Posterior vena cava (tissue), 2 donors: ENCODE measurements at places on chromosomes 6 and 20. TPM values are rescaled to one million over a fixed set of nuclear protein-coding genes. Genes with fewer than 3 reads are reported as not detected.
A peak's percentile ranks its signal among the peaks of the same experiment; 100 is the strongest.

DNA sequence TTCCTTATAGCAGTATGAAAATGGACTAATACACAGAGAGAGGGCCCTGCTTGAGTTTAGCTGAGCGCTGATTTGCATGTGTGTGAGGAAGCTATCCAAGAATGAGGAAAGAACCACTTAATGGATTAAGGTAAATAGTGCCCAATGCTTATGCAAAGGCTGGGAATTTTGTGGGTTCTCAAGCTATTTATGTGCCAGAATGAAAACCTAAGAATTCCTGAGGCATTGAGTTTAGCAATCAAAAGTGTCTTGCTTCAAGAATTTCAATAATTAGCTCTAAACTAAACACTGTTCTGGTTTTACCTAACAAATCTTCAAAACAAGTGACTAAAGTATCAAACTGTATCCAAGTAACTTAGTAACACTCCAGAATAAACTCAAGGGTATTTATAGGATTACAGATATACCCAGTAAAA lies 7.0 kb upstream of the OR14J1 start:
- no peak for DNase-seq

COL9A3 gene
- 1.0 TPM for total RNA-seq

DNA sequence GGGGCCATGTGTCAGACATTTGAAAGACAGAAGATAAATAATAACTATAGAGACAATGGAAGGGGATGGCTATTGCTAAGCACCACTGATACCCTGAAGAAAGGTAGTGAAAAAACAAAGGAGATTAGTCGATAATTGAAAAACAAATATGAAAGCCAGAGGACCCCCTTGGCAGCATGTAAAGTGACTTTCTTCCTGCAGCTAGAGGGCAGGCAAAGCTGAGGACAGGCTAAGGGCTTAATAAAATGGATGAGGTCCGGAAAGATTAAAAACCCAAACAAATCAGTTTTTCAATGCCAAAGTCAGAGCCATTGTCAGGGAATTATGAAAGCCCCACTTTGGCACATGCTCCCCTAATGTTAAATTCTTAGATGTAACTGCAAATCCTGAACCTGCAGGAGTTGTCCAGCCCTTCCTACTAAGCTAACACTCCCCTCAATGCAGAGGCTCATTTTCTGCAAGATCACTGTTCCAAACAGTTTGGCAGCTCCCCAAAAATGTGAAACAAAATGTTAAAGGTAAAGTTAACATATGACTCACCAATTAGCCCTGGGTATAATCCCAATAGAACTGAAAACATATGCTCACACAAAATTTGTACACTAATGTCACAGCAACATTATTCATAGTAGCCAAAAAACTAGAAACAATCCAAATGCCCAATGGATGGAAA lies 1177.9 kb downstream of the GRIK2 start:
- no peak for DNase-seq

FAM209B gene
- 0.38 TPM for total RNA-seq

TCP11 gene
- total RNA-seq: not detected

GRCh38 chr20:47054945-47055344 lies 160.3 kb downstream of the EYA2 start:
- DNase-seq: no peak

GRCh38 chr6:34082864-34083626 lies 62.8 kb downstream of the GRM4 start:
- no peak for DNase-seq

NOTCH4 gene
- 17.3 TPM for total RNA-seq

DNA sequence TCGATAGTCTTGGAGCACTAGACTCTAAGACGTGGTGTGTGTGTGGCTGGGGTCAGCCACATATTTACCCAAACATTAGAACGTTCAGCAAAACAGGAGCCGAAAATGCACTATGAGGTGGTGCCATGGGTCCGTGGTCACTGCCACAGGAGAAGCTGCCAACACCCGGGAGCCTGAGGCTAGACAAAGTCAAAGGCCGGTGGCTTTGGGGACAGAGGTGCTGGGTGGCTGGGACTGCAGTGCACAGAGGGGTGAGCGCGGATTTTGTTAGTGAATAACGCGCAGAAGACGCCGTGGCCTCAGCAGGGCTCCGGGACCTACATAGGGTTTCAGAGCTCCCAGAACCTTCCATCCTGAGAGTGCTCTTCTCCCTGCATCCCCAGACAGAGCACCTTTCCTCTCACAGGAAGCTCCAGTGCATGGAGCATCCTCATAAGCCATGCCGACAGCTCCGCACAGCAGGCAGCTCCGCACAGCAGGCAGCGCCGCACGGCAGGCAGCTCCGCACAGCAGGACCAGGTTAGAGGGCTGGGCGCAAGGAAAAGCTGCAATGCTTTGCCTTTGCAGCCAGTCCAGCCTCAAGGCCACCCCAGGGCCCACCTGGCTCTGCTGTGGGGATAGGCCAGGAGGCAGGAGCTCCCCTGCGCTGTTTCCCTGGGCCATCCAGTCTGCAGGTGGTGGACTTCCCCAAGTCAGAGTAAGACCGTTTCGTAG lies 304.1 kb downstream of the TAF4 start:
- peak; percentile 69 for DNase-seq

DNA sequence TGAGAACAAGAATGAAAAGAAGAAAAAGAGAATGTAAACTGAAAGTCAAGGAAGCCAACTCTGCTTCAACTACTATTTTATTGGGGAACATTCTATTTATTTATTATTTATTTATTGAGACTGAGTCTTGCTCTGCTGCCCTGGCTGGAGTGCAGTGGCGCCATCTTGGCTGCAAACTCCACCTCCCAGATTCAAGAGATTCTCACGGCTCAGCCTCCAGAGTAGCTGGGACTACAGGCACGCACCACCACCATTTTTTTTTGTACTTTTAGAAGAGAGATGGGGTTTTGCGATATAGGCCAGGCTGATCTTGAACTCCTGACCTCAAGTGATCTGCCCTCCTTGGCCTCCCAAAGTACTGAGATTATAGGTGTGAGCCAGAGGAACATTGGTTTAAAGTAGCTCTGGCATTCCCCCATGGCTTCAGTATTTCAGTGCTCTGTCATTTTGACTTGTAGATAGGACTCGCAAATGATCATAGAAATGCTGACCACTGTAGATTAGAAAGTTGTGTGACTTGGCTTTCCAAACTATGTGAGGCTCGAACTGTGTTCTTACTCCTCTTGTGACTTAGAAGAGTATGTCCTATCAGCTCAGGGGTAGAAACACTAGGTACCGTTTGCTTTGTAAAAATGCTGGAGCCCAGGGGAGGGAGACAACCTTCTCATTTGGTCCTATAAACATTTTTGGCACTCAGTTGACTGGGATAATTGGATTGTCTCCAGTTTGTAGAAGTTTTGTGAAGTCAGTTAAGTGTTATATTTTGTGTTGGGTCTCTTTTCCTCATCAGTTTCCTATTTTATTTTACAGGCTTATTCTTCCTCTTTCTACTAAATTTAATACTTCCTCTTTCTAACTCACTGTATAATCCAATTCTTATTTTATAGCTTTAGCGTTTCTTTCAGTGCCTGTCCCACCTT lies 544.9 kb upstream of the CITED2 start:
- no peak for DNase-seq

ZNF831 gene
- total RNA-seq: 0.57 TPM

- no peak for DNase-seq
Measured at GRCh38 chr6:70336996-70337742, 34.3 kb upstream of the COL9A1 start.

- no peak for DNase-seq
Measured at GRCh38 chr20:37179683-37180524, 556 bp upstream of the MROH8 start.

SLC24A3 gene
- total RNA-seq: 25.3 TPM
